ENCODE measurements at places on chromosomes 7 and 10. TPM values are rescaled to one million over a fixed set of nuclear protein-coding genes. Genes with fewer than 3 reads are reported as not detected.

Gene LRIT2
- not detected for total RNA-seq

Gene PCLO
- under 0.01 TPM for total RNA-seq

Gene HOXA6
- total RNA-seq: 5.0 TPM

Gene SEMA3C
- 421 TPM for total RNA-seq

Gene UBN2
- 9.8 TPM for total RNA-seq

Gene SUN3
- total RNA-seq: not detected

Gene SPDYE18
- not detected for total RNA-seq

Gene AGR2
- not detected for total RNA-seq

Gene STRIP2
- 19.7 TPM for total RNA-seq

Gene RPEL1
- 0.29 TPM for total RNA-seq

Gene HABP2
- total RNA-seq: not detected

Gene COL26A1
- not detected for total RNA-seq

Gene CUL2
- total RNA-seq: 29.0 TPM

Gene CAMK1D
- 11.2 TPM for total RNA-seq

Gene SHH
- not detected for total RNA-seq

Gene FXYD4
- not detected for total RNA-seq

Gene GPR85
- total RNA-seq: 7.2 TPM

Gene PRF1
- total RNA-seq: not detected

Gene DGKI
- total RNA-seq: 23.3 TPM

Gene ELFN1
- total RNA-seq: 12.7 TPM

Gene NPSR1
- not detected for total RNA-seq

Gene PRKCQ
- not detected for total RNA-seq

Gene AKR1C2
- total RNA-seq: 46.0 TPM

Gene C10orf105
- not detected for total RNA-seq

Gene AKR1C4
- not detected for total RNA-seq

Gene CASD1
- 19.4 TPM for total RNA-seq

Gene PRSS2
- not detected for total RNA-seq

Gene MCM10
- total RNA-seq: 2.4 TPM

Gene MRC1
- total RNA-seq: 0.36 TPM

All from osteoblast (primary cell).